Spinal cord (tissue), 10 donors: ENCODE measurements at places on chromosomes 3 and 15. TPM values are rescaled to one million over a fixed set of nuclear protein-coding genes. Genes with fewer than 3 reads are reported as not detected.

GRCh38 chr15:83475551-83475950 lies 28.4 kb downstream of the SH3GL3 start:
- DNase-seq: no peak
- H3K27me3 ChIP-seq: no peaks in the 10 kb centered on the region
- H3K4me3 ChIP-seq: no peak overlapping the region
- H3K4me1 ChIP-seq: no peaks in the 10 kb centered on the region
- H3K27ac ChIP-seq: no peak overlapping the region
- H3K36me3 ChIP-seq: no peaks in the 10 kb centered on the region

GRCh38 chr15:65856821-65857455 lies 12.4 kb upstream of the RAB11A start:
- H3K27me3 ChIP-seq: no peaks in the 10 kb centered on the region
- no peaks in the 10 kb centered on the region for H3K36me3 ChIP-seq
- H3K4me3 ChIP-seq: no peak overlapping the region
- no peaks in the 10 kb centered on the region for H3K4me1 ChIP-seq
- no peak overlapping the region for H3K27ac ChIP-seq
- no peak for DNase-seq

- H3K4me1 ChIP-seq: no peaks in the 10 kb centered on the region
- DNase-seq: no peak
- no peak overlapping the region for H3K27ac ChIP-seq
- no peaks in the 10 kb centered on the region for H3K27me3 ChIP-seq
- H3K4me3 ChIP-seq: no peak overlapping the region
Measured at GRCh38 chr15:52764731-52765130, 25.4 kb downstream of the ONECUT1 start.

DNA sequence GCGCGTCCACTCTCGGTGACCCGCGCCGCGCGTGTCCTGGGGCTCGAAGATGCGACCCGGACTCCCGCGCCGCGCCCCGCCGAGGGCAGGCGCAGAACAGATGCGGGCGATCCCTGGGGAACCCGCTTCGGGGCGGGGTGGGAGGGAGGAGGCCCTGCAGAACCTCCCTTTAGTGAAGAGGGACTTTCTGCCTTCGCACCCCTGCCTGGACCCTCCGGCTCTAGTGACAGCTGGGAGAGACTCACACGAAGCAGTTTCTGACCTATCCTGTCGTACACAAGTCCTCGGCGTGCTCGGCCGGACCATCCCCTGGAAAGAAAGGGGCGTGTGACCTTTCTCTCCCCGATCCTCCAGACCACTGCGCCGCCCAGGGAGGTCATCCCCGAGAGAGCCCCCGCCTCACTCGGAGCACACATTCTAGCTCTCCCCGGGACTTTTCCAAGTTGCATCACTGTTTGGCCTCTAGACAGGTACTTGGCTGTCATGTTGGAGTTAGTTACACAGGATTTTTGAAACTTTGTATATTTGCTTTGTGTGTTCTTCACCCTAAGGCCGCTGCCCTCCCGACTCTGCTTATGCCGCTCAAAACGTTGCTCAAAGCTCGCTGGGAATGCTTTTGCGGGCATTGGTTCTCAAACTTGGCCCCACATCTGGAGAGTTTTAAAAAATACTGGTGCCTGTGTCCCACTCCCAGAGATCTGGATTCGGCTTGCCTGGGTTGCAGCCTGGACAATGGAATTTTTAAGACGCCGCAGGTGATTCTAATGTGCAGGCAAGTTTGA lies 582 bp downstream of the CGNL1 start:
- H3K36me3 ChIP-seq: no peaks in the 10 kb centered on the region
- DNase-seq: no peak
- H3K4me1 ChIP-seq: peaks cover 16% of the 10 kb centered on the region
- H3K4me3 ChIP-seq: peak overlapping the region; percentile 58
- peaks cover 16% of the 10 kb centered on the region for H3K27me3 ChIP-seq

DNA sequence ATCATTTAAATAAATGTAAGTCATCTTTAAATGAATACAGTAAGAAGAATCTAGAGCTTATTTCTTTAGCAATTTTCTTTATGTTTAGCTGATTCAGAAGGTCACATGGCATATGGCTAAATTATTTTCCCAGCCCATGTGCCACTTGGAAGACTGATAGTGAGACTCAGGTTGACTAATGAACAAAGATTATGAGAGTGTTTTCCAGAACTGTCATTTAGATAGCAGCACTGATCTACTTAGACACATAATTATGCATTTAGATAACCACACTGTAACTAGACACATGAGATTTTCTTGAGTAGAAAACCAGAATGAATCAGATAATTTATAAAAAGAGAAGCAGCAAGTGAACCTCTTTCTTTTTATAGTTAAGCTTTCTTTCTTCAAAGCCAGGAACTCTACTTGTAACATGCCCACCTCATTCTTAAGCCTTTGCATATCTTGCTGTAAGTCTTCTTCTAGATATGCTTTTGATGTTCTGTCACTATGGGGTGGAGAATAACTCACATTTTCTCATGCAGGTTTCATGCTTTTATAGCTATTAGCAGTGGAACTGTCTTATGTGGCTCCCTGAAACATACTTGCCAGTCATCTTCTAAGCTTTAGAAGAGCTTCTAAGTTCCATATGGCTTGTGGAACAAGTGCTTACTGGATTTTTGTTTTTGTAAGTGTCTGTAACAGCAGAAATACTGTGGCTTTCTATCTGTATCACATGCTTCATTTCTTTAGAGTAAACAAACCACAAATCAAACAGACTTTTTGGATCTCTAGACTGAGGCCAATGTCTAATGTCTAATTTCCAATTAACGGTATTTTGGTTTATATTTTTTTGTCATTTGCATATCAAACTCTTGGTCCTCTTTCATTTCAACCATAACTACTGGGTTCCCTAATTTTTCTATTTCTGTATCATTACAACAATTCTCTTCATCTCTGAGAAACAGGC lies 101.4 kb downstream of the LMLN start:
- no peaks in the 10 kb centered on the region for H3K27me3 ChIP-seq
- no peaks in the 10 kb centered on the region for H3K4me1 ChIP-seq
- no peaks in the 10 kb centered on the region for H3K36me3 ChIP-seq
- no peak overlapping the region for H3K27ac ChIP-seq
- H3K4me3 ChIP-seq: no peak overlapping the region

The CRTC3 gene
- 20.3 TPM for total RNA-seq

The RETNLB gene
- not detected for total RNA-seq

The BFSP2 gene
- total RNA-seq: 1.0 TPM

The ZKSCAN7 gene
- total RNA-seq: 16.5 TPM

The KLHL40 gene
- 0.11 TPM for total RNA-seq
